ENCODE measurements at places on chromosomes 6 and 20.

- no peak for ATAC-seq
Measured at GRCh38 chr6:41922154-41922553, 855 bp downstream of the BYSL start.

DNA sequence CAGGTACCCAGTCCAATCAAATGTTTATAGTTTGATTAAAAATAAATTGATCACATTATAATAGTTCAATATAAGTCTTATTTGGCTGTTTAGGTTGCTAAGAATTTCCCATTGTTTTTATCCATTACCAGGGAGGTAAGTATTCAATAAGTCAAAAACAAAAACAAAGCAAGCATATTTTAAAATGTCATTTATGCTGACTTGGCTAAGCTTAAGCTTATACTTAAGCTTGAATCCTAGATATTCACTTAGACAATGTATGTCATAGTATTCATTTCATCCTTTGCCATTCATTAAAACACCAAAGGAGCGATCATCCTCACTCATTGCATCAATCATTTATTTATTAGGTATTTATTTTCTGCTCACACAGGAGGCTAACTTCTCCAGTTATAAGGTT lies 144.9 kb downstream of the PRL start:
- ATAC-seq: no peak

DNA sequence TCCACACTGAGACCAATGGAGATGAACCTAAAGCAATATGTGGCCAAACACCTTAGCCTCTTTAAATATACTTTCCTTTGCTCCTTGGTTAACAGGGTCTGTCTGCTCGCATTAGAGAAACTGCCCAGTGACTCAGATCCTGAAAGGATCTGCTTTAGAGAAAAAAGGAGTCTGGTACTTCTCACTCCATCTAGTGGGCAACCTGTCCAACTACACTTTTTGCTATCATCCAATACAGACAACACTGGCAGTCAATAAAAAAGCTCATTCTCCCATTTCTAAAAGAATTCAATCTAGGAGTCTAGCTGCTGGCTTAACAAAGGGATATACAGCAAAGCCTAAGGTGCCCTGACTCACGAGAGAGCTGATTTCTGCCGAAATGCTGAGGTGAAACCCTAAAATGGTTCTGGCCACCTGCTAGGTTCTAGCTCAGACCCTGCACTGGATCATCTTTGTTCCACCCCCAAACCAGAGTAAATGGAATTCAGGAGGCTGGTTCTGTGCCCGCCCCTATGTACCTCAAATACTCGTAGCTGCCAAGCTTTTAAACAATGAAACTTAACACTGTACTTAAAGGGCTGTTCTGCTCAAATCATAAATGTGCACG lies 11.5 kb downstream of the GNL1 start:
- ATAC-seq: peak; percentile 74

- ATAC-seq: peak; percentile 68
Measured at GRCh38 chr6:113969888-113970804, 802 bp downstream of the HDAC2 start.

- peak; percentile 92 for ATAC-seq
Measured at GRCh38 chr6:167047554-167047953, 48.4 kb downstream of the CEP43 start.

GRCh38 chr20:20292472-20292871 lies 75.4 kb upstream of the INSM1 start:
- ATAC-seq: peak; percentile 88

GRCh38 chr20:22339091-22339881 lies 245.1 kb downstream of the FOXA2 start:
- ATAC-seq: peak; percentile 34

GRCh38 chr6:1463275-1463674 lies 73.9 kb downstream of the FOXF2 start:
- no peak for ATAC-seq

DNA sequence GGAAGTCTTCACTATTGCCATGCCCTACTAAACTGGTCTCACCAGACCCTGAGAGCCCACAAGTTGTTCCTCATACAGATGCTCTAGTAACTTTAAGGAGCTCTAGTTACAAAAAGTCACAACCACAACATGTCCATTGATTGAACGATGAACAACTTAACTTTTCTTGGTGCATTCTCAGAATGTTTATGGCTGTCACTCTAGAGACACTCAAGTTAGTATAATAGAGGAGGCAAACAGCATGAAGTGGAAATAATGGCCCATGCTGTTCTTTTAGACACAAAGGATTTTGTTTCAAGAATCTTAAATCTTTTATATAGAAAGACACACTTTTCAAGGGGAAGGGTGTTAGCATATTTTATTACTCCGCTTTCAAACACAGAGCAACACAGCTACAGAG lies 934.4 kb downstream of the HACE1 start:
- ATAC-seq: no peak

- ATAC-seq: no peak
Measured at GRCh38 chr20:7091655-7092054, 324.2 kb downstream of the BMP2 start.

GRCh38 chr6:11207199-11207968 lies 25.1 kb downstream of the NEDD9 start:
- peak; percentile 68 for ATAC-seq

DNA sequence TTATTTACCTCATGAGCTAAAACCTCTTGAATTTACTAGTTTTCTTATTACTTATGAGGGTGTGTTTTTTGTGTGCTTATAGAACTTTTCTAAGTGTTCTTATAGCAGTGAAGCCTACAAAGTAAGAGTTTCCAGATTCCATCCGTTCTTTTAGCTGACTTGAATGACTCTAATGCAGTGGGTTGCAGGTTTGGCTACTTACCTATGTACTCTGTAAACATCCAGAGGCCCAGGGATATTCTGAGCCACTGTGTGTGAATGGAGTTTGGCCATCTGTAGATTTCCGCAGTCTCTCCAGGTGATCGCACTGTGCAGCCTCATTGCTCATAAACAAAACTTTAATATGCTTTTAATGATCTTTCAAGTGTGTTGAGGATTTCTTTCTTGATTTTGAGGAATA lies 157.8 kb downstream of the MYO6 start:
- ATAC-seq: no peak

All from activated T-helper 17 cell treated with anti-CD3 and anti-CD28 coated beads, Interleukin-2, amount 50 U/mL, for 72 hours (primary cell).